Stimulated activated CD4-positive, alpha-beta T cell treated with anti-CD3 and anti-CD28 coated beads, Interleukin-4, amount 100 ng/mL, for 4 hours (primary cell): ENCODE measurements at places on chromosomes 6 and 20.

DNA sequence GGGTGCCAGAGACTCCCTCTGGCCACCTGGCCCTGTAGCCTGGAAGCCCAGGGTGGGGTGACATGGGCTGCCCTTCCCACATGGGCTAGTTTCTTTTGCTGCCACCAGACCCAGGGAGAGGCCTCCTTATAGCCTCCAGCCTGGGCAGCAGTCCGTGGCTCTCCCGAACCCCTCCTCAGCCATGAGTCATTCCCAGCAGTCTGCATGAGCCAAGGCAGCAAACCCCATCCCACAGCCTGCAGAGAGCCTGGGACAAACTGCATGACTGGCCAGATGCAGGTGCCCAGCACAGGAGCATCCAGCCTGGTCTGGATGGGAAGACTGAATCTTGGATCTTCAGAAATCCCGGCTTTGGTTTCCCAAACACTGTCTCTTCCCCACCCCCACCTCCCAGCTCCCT is 75.7 kb downstream of the MRPL14 start:
- no peak for DNase-seq

DNA sequence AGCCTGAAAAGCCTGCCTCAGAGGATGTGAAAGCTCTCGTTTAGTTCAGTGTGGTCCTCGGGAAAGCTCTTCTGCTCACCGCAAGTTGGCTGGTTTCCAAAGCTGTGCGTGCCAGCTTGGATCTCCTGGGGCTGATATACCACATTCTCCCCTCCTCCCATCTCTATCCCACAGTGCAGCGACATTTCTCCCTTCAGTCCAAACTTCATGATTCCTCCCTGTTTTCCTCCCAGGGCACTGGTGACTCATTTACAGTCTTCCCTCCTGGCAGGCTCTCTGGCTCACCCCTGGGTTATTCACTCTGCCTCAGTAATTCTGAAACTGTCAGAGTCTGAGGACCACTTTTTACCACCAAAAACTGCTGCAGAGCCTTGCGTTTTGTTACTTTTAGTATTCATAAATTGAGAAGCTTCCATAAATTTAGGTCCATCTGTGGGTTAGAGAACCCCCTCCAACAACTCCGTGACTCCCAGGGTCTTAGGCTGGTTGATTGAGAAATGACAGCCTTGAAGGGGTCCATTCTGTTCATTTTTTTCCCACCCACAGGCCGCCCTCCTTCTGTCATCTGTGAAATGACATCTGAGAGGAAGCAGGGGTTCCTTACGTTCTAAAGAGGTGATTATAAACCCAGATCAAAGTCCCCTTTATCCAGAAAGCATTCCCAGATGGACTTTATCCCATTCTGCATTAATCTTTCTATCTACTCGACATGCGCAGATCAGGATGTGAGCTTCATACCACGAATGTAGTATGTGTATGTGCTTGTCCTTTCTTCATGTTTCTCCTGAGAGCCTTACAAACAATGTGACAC is 6.1 kb downstream of the TRIM10 start:
- DNase-seq = no peak

DNA sequence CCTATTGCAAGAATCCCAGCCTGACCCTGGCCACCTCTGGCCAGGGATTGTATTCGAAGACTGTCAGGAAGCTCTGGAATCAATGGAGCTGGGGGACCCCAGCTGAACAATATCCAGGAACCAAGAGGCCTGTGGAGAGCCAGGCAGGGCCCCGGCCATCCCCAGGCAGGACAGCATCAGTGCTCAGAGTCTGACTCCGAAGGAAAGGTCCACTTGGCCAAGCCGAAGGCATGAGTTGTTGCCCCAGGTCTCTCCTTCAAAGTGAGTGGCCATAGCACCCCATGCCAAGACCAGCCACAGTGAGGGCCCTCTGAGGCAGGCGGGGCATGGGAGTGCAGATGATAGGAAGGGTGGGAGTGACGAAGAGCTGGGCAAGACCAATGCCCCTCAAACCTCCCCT is 193.1 kb downstream of the CDH4 start:
- no peak for DNase-seq

- DNase-seq = no peak
These were observed 267.7 kb upstream of the FOXQ1 start for GRCh38 chr6:1044040-1044836.

- no peak for DNase-seq
These were observed 40.5 kb downstream of the FAM120B start for GRCh38 chr6:170347091-170347490.

- DNase-seq = no peak
These were observed 59.6 kb downstream of the EFCAB8 start for GRCh38 chr20:32918296-32918695.

- no peak for DNase-seq
These were observed 12.8 kb downstream of the ME1 start for GRCh38 chr6:83417880-83418663.

GRCh38 chr6:37302086-37302686 is 44.2 kb upstream of the TMEM217 start:
- no peak for DNase-seq

DNA sequence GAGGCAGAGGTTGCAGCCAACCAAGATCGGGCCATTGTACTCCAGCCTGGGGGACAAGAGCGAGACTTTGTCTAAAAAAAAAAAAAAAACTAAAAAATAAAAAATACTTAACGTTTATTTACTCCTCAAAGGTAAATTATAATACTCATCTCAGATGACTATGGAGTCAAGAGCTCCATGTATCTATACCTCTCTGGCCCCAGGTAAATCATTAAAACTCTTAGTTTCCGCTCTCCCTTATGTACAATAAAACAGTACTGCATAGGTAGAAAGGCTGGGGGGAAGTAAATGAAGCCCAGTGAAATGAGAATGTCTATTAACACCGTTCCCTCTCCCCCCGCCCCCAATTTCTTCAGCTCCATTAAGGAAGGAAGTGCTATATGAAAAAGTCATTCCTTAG is 1.2 kb downstream of the SRSF12 start:
- DNase-seq = no peak

DNA sequence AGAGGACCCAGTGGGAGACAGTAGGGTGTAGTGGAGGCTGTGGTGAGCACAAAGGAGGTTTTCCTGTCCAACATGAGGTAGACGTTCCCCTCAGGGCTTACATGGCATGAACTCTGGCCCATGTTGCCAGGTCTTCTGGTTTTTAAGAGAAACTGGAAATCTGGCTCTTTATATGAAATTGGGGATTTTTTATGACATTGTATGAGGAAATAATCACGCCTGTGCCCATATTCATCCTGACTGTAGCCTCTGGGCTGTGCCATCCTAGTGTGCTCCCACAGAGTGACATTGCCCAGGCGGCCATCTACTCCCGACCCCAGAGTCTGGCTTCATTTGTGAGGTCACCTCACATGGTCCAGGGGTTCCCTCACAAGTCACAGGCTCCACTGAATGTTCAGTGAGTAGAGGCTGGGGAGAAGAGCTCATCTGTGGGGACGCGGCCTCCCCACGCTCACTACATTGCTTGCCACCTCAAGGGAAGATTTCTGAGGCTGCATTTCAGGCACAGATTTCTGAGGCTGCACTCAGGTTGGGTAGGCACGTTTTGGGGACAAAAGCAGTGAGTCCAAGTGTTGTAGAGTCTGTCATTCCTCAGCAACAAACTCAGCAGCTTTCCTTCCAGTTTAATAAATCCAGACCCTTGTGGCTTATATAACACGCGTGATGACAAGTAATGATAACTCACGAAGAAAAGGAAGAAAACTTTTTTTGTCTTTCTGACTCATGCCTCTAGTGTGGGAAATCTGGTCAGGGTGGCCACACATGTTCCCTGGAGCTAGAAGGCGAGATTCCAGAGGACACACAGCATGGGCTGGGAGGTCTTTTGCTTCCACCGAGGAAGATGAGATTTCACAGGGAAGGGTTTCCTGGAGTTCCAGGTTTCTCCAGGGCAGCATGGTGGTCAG is 41.7 kb downstream of the SLC24A3 start:
- no peak for DNase-seq

- DNase-seq = no peak
These were observed 14.5 kb upstream of the SIRPA start for GRCh38 chr20:1880529-1881239.

DNA sequence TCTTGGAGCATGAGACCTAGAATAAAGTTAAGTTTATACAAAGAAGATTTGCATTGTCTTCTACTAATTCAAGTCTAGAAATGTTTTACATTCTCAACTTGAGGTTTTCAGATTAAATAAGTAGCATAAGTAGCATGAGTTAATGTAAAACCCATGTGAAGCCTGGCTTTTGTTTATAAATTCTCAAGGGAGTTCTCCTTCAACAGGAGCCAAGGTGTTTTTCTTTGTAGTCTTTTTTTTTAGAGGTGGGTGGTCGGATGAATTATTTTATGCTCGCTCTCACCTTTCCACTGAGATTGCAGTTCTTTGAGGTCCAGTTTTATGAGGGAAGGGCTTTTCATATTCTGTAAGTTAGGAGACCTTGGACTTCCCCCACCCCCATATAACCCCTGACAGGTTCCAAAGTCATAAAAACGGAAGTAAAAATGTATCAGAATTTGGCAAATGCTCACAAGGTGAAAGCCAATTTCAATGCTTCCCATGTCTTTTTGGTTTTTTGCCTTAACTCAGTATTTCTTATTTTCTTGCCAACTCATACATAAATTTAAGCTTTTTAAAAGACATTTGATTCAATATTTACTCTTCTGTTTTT is 244.3 kb upstream of the ASCC3 start:
- DNase-seq = no peak

DNA sequence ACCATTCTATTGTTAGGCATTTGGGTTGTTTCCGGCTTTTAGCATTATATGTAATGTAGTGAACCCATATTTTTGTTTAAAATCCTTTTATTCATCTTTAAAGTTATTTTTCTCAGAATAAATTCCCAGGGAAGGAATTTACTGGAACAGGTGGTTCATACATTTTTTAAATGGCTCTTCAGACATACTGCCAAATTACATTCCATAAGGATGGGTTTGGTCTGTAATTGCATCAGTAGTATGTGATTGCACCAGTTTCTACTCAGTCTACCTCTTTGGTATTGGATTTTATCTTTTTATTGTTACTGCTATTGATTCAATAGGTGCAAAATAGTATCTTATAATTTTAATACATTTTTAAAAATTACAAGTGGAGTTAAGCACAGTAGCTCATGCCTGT is 27.2 kb downstream of the BRPF3 start:
- DNase-seq = no peak

DNA sequence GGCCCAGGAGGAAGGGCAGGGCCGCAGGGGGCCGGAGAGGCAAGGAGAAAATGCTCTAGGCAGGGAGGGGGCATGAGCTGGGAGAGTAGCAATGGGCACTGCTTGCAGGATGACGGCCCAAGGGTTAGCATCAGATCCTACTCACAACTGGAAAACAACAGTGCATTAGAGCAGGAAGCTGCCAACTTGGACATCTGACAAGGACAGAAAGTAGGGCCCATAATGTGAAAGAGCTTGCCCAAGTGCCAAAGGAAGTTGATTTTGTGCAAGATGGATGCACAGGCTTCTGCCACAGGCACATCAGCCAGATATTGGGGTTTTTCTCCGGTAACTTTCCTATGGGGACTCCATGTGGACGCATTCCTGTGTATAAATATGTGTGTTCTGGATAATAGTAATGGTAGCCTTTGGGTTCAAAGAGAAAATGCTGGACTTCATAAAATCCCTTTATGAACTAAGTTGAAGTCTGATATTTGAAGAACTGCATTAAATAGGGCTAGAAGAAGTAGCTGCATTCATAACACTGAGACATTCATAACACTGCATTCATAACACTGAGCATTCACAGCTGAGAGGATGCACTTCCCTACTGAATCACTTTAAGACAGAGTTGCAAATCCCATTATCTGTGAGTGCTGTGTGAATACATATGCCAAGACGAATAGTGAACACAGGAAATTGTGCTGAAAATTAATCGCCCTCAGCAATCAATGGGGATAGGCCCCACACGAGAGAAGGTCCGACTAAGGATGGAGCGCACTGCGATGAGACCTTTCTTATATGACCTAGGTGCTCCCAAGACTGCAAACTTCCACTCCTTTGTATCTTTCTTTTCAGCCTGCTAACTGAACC is 235.6 kb upstream of the PRDM1 start:
- DNase-seq = no peak

- no peak for DNase-seq
These were observed 155.1 kb downstream of the DTNBP1 start for GRCh38 chr6:15507746-15508145.

DNA sequence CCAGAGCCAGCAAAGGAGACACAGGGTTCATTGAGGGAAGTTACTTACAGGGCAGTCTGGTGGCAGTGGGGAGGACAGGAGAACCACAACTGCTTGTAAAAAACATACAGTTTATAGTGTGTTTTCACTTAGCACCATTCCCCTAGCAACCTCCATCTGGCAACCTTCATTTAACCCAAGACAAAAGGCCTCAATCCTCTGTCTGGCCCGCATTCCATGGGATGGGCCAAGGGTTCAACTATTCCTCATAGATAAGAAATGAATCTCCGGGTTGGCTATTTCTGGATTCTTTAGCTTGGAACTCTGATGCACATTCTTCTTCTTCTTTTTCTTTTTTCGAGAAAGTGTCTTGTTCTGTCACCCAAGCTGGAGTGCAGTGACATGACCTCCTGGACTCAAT is 26.3 kb upstream of the FYN start:
- no peak for DNase-seq

- DNase-seq = no peak
These were observed 15.6 kb upstream of the PKIG start for GRCh38 chr20:44566811-44567210.

- DNase-seq = no peak
These were observed 687 bp downstream of the SLC35A1 start for GRCh38 chr6:87473419-87473903.

GRCh38 chr6:27867945-27868300 is 44.3 kb downstream of the OR2B2 start:
- DNase-seq = no peak

- DNase-seq = no peak
These were observed 534.2 kb downstream of the HACE1 start for GRCh38 chr6:104325341-104326172.

DNA sequence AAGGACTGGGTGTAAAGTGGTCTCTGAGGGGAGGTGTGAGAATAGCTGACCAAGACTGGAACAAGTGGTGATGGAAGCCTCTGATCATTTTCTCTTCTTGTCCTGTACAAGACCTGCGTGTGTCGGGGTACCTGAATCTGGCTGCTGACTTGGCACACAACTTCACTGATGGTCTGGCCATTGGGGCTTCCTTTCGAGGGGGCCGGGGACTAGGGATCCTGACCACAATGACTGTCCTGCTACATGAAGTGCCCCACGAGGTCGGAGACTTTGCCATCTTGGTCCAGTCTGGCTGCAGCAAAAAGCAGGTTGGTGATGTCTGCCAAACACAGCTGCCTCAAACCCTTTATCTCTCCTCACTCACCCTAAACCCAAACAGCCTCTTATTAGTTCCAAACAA is 1.7 kb upstream of the HSD17B8 start:
- DNase-seq = no peak

GRCh38 chr20:59361411-59361810 is 61.0 kb downstream of the EDN3 start:
- no peak for DNase-seq
